ENCODE measurements at places on chromosomes 6 and 20.

GRCh38 chr6:13971303-13971702 is 46.6 kb downstream of the RNF182 start:
- DNase-seq, result no peak

- no peak for DNase-seq
Measured at GRCh38 chr6:35273822-35274559, 14.5 kb downstream of the ZNF76 start.

GRCh38 chr6:93679836-93680235 is 260.5 kb upstream of the EPHA7 start:
- no peak for DNase-seq

DNA sequence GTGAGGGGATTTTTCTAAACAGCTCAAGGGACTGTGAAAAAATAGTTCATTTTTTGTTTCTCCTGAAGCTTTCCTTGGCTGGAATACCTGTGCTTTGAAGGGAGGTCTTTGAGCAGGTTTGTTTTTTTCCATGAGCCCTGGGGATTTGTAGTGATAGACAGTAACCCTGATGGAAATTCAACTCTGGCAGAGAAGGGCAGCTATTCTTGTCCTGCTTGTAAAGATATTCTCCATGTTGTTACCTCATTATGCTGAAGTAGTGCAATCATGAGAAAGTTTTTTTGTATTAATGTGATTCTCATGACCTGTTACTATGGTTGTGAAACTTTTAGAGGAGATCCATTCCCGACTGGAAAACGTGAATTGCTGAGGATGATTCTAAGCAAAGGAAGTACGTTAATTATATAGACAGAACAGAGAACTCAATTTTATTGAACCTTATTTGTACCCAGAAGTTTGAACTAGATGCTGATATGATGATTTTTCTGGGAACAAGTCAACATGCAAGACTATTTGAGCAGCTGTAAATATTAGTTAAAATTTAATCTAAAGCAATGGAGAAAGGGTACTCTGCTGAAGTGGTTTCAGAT is 12.5 kb downstream of the UTRN start:
- no peak for DNase-seq

DNA sequence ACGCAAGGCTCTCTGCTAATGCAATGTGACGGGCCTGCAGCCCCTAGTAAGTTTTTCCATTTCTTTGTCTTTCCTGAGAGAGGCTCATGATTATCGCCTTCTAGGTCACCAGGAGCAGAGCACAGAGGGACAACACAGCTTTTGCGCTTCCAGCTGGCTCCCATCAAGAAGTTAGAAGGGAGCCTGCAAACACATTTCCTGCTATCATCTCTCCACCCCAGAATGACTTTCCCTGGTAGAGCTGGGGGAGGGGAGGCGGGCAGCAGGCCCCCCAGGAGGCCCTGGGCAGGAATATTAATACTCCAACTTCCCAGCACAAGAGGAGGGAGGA is 35.7 kb upstream of the CCDC167 start:
- no peak for DNase-seq

DNA sequence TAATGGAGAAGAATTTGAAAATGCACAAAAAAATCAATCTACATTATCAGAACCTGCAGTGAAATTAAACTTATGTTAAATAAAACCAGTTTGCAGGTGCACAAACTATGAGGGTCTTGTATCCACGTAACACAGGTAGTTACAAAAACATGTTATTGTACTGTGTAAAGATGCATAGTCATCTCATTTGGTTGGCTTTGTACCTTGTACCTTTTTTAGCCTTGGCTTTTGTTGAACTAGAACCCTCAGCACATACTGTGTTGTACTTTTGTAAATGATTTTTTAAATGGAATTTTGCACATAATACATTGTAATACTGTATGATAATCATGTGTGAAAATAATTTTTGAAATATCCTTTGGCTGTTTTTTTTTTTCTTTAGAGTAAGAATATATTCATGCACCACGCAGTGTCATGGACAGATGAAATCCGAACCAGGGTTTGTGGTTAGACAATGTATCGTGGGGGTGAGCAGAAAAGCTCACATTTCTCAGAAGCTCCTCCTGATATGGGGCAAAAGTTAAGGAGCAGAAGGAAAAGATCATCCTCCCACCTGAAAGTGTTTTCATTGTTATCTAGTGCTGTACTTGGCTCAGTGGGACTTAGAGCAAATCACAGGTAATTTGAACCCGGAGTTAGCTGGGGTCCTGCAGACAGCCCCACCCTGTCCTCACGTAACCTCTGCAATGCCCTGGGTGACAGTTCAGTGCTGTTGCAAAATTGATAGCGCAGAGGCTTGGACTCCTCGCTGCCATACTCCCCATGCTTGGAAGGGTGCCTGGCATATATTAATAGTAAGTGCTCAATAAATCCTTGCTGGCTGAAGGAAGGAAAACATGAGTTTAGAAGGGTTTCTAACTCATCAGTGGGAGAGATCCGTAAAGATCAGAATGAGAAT is 14.8 kb upstream of the NAA20 start:
- DNase-seq, result no peak

All from EH (cell line).